Activated gamma-delta T cell treated with anti-CD3 and anti-CD28 coated beads, Interleukin-2, amount 50 U/mL, for 16 hours (primary cell): ENCODE measurements at places on chromosomes 5 and 9.

DNA sequence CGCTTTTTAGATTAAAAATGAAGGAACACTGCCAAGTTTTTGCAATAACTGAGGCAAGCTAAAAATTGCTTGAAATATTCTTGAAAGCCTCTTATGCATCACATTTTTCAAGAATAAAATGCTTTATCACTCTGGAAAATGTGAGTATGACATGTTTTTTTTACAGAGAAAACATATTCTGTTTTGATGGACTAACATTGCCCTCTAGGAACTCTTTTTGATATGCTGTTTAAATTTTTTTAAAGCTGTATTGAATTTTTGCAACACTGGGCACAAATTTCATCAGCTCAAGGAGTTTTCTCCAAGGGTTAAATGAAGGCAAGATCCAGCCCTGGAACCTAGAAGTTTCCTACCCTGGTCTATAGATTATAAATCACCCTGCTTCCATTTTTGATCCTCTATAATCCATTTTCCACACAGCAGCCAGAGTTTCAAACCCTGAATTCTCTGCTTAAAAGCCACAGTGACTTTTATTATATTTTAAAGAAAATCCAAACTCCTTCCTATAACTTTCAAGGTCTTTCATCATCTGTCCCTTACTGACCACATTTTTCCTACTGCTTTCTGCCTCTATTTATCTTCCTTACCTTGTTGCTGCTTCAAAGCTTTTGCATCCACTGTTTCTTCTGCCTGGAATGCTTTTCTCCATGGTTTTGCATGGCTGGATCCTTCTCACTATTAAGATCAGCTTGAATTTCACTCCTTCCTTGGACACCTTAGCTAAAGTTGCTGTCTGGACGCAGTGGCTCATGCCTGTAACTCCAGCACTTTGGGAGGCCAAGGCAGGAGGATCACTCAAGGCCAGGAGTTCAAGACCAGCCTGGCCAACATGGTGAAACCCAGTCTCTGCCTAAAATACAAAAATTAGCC is 60.9 kb downstream of the IL31RA start:
- DNase-seq, result no peak

- DNase-seq, result no peak
Measured at GRCh38 chr5:173745123-173745522, 128.7 kb upstream of the BOD1 start.

DNA sequence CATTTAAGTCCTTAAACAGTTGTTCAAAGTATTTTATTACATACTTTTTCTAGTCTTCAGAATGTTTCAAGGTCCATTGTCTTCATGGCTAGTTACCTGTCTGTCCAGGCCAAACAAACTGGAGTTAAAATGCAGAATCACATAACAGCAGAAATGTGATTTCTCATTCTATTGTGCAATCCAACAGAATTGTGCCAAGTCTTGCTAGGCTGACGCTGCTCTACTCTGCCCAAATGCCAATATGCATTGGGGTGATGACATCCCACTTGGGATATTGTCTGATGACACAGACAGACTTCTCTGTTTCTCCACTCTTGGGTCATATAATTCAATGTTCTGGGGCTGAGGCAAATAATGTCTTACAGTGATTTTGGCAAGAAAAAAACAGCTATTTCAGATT is 5.2 kb upstream of the SLC22A5 start:
- DNase-seq, result no peak

GRCh38 chr9:69173891-69174615 is at the start of gene TJP2:
TJP2 (plus strand) TSS chr9:69174277; CDS start chr9:69174373, 96 bp downstream.
- DNase-seq, result no peak

DNA sequence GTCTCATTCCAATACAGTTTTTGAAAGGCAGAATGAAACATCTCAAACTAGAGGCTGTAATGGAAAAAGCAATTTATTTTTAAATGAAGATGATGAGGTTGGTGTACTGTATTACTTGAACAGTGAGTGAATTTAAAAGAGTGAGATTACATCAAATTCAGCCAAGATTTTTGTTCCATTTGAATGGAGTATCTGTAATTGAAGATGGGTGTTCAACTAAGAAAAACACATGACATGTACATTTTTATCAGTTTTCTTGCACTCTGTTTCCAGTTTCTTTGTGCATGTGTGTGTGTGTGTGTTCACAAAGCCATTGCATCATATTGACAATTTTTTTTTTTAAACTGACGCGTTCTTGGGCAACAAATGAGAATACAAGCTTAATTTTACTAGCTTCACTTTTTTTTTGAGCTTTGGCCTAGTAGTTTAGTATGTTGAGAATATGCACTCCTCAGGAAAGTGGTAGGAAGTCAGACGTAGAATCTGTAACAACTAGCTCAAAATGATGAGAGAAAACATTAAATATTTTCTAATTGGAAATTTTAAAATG is 243.5 kb downstream of the MAST4 start:
- no peak for DNase-seq

DNA sequence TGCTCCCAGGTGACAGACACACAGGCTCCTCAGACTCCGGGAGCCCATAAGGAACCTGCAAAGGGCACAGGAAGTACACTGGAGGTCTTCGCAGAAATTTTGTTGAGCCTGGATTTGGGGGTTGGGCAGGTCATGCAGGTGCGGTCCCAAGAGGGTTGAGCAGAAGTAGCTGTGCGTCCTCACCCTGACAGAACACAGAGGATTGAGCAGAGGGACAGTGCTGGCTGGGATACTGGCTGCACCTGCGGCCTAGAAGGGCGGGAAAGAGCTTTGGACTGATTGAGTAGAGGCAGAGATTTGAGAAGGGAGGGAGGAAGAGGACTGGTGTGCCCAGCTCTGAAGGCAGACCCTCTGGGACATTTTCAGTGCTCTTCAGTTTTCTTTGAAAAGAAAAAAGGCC is 65.4 kb downstream of the PTPDC1 start:
- no peak for DNase-seq

DNA sequence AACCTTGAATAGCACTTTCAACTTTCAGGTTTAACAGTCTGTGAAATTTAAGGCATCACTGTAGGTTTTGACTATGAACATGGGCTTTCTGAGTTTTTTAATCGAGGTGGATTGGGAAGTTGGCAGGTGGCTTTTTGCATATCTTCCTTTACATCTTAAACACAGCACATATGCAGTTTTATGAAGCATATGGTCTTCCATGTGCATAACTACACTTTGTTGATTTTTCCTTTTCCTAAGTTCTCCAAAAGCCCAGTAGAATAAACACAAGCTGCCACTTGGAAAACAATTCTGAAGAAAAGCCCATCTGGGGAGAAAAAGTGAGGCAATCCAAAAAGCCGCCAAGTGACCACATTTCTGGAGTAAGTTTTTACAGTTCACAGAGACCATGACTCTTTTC is 236.5 kb upstream of the IL12B start:
- DNase-seq, result no peak

DNA sequence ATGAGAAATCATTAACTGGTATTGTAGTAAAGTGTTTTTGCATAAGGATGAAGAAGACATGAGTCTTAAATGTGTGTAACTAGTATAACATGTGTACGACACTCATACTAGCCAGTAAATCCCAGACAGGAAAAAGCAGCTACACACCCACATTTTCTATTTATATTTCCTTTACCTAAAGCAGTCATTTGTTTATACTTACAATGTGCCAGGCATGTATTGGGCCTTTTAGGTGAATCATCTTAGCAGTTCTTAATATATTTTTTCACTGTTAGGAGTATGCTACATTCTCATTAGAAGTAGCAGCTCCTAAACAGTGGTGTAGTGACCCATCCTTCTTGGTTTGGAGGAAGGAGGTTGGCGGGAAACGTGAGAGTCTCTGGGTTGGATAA is 55.8 kb upstream of the TMC1 start:
- no peak for DNase-seq

DNA sequence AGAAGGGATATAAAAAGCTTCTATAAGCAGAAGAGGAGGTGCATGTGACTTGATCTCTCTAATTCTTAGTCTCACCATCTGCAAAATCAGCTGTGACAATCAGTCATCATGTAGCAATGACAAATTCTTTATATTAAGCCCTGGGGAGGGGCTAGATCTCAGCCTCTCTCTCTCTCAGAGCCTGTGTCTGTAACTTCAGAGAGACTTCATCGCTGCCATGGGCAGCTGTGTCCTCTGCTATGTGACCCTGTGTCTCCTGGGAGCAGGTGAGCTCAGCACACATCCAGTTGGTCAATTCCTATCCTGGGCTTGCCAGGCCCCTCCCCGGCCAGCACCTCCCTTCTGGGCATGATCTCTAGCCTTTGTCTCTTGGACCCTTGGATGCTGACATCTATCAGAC is 109.6 kb downstream of the ANKRD18B start:
- DNase-seq, result no peak

GRCh38 chr9:94607423-94607691 is 13.7 kb upstream of the FBP2 start:
- DNase-seq, result no peak

DNA sequence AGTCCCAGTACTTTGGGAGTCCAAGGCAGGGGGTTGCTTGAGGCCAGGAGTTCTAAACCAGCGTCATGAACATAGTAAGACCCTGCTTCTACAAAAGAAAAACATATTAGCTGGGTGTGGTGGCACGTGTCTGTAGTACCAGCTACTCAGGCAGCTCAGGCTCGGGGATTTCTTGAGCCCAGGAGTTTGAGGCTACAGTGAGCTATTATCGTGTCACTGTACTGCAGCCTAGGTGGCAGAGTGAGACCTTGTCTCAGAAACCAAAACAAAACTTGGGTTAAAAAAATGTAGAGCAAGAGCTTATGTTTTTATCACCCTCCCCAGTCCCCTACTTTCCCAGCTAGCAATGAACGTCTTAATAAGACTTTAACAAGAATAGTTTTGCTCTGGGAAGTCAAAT is 46.7 kb downstream of the UHRF2 start:
- no peak for DNase-seq

GRCh38 chr9:98121058-98121457 is 2.0 kb upstream of the TRIM14 start:
- DNase-seq, result no peak

- DNase-seq, result no peak
Measured at GRCh38 chr5:90899014-90899604, 340.5 kb downstream of the ADGRV1 start.

GRCh38 chr9:22976454-22976853 is 529.8 kb downstream of the DMRTA1 start:
- DNase-seq, result no peak

DNA sequence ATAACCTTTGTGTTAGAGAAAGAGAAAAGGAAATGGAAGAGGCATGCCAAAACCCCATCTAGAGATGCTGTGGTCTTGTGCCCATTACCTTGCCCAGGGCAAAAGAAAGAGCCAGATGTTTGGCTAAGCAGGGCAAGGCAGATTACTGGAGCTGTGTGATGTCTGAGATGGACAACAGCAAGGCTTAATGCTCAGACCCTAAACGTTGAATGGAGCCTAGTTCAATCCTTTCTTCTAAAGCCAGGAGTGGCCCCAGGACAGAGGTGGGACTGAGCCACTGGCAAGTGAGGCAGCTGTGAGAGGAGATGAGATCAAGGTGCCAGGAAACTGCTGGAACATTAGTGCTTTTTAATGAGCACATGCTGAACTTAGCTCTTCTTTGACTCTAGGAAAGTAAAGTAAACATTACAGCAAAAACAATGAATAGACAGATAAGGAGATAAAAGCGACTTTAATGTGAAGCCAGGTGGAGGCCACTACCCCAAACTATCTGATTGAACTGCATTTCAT is 143.0 kb upstream of the EGFLAM start:
- no peak for DNase-seq

DNA sequence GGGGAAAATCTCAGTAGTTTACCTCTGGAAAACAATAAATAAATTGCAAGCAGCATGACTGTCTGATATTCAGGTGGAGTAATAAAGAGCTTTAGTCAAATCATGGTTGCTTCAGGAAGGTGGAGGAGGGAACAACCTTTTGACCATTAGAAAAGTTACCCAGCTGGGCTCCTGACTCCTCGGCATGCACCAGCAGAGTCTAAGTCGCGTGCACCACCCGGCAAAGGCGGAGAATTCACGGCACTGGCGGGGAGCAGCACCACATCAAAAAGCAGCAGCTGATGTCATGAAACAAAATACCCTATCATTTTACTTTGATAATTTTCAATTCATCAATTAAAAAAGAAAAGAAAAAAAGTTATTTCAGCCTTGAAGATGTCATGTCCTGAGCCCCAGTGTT is 34.6 kb downstream of the EBF1 start:
- no peak for DNase-seq

GRCh38 chr5:150434464-150434863 is 15.1 kb downstream of the RPS14 start:
- no peak for DNase-seq

- DNase-seq, result no peak
Measured at GRCh38 chr9:113501852-113502251, 38.3 kb downstream of the RGS3 start.

DNA sequence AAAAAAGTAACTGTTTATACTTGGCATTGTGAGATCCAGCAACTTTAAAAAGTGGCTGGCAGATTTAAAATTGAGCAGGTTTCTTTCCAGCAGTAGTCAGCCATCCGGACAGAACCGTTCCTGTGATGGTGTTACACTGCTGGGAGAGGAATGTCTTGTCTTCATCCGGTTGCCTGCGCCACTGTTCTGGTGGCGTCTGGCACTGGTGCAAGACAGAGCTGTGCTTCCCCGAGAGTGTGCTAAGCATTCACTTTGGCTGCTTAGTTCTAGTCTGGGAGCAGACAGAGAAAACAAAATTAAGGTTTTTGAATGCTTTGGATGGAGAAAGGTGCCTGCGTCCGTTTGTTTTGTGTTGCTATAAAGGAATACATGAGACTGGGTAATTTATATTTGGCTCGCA is 35.5 kb upstream of the CREBRF start:
- DNase-seq, result no peak

- no peak for DNase-seq
Measured at GRCh38 chr5:158560170-158560569, 539.5 kb downstream of the EBF1 start.

DNA sequence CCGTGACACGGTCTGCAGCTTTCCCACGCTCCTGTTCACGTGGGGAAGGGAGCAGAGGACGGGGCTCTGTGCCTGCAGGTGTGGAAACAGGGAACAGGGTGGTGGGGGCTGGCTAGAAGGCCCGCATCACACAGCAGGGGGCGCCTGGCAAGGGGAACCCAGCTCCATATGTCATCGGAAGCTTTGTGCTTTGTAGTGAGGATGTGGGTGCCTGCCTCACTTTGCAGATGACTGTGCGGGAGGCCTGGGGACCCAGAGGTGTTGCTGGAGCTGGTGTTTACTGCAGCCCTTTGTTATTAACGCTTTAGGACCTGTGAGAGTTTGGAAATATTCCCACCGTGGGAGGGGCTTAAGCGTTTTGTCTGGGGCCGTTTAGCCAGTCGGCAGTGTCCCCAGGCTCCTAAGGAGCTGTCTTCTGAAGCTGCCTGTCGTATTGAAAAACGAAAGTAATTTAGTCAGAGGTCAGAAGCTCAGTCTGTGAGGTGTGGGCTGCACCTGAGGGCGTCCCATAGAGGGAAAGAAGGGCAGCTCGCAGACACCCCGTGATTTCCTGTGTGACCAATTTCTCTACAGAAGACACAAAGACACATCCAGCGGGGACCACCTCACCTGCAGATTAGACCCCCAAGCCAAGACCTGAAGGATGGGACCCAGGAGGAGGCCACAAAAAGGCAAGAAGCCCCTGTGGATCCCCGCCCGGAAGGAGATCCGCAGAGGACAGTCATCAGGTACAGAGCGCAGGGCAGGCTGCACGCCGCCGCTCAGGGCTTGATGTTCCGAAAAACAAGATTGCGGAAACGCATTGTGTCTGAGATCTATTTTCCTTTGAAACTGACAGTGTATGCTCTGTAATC is 9.1 kb downstream of the MAN1B1 start:
- peak; percentile 84 for DNase-seq

- no peak for DNase-seq
Measured at GRCh38 chr9:73911804-73912203, 585.3 kb upstream of the RORB start.
